ENCODE measurements at places on chromosomes 2 and 18.

DNA sequence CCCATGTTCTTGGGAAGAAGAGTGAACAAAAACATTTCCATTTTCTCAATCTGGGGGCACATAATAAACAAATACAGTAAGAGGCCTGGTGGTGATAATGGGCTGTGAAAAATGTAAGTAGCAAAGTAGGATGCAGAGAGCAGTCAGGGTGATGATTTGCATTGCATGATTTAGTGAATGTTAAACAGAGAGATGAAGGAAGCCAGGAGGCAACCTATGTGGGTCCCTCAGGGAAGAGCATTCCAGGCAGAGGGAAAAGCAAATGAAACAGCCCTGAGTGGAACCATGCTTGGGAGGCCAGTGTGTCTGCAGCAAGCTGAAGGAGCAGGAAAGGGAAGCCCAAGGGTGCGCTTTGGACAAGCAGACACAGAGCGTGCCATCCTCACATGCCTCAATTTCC lies 5.4 kb downstream of the VIT start:
- no peak for DNase-seq

DNA sequence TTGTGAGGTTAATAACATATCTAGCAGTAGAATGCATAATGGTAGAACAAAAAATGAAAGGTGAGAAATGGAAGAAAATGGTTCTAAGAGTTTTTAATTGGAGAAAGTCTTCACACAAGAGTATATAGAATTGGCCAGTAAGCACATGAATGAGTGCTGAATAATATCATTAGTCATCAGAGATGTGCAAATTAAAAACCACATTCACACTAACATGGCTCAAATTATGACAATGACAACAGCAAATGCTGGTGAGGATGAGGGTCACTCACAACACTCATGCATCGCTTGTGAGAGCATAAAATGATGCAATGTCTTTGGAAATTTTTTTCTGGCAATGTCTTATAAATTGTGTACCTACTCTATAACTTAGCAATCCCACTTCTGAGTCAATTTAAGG lies 1355.4 kb upstream of the ACVR2A start:
- DNase-seq: no peak

DNA sequence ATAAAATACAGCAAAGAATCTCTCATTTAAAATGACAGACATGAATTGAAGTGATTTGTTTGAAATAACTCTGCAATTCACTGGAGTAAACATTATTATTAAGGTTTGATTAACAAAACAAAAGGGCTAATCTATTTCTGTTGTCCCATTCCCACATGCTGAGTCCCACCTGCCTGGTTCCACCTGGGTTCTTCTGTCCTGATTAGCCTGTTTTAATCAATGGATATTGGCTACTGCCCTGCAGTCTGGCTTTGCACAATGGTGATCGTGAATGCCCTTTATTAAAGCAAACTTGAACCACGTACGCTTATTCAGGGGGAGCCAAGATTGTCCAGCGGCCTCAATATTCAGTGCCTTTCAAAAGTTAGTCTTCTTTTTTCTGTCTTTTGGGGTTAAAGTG lies 72.8 kb upstream of the CDH19 start:
- no peak for DNase-seq

- no peak for DNase-seq
Observed at GRCh38 chr2:43142921-43143438, 83.4 kb downstream of the ZFP36L2 start.

GRCh38 chr18:57441071-57441794 lies 6.1 kb downstream of the ONECUT2 start:
- no peak for DNase-seq

DNA sequence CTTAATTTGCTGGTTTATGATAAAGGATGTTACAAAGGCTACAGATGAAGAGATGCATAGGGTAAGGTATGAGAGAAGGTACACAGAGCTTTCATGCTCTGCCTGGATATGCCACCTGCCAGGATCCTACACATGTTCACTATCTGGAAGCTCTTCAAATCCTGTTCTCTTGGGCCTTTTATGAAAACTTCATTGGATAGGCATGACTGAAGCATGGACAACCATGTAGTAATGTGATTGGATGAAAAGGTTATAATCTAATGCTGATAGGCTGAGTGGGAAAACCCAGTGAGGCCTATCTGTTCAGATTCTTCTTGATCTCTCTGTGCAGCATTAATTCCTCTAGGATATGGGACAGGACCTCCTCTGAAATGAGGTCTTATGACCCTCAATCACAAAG lies 26.8 kb downstream of the HNMT start:
- DNase-seq: no peak
